ENCODE measurements at places on chromosomes 13 and 19.

- no peak for DNase-seq
Observed at GRCh38 chr13:73960474-73960873, 173.7 kb downstream of the KLF12 start.

DNA sequence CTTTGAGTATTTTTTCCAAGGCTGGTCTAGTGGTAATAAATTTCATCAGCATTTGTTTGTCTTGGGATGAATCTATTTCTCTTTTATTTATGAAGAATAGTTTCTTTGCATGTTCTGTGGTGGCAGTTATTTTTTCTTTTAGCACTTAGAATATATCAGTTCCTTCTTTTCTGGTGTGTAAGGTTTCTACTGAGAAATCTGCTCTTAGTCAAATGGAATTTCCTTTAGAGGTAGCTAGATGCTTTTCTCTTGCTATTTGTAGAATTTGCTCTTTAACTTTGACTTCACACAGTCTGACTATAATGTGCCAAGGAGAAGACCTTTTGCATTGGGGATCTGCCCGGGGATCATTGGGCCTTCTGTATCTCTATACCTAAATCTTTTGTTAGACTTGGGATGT, 4.1 kb upstream of the SIGLEC6 start:
- no peak for DNase-seq

- DNase-seq: no peak
Observed at GRCh38 chr19:43148233-43148632, 38.1 kb downstream of the PSG5 start.

- no peak for DNase-seq
Observed at GRCh38 chr19:57242821-57243220, 2.4 kb downstream of the ZNF805 start.

- no peak for DNase-seq
Observed at GRCh38 chr13:50831512-50831911, 12.0 kb downstream of the DLEU7 start.

- DNase-seq: no peak
Observed at GRCh38 chr13:50404116-50404515, 388.9 kb downstream of the KCNRG start.

DNA sequence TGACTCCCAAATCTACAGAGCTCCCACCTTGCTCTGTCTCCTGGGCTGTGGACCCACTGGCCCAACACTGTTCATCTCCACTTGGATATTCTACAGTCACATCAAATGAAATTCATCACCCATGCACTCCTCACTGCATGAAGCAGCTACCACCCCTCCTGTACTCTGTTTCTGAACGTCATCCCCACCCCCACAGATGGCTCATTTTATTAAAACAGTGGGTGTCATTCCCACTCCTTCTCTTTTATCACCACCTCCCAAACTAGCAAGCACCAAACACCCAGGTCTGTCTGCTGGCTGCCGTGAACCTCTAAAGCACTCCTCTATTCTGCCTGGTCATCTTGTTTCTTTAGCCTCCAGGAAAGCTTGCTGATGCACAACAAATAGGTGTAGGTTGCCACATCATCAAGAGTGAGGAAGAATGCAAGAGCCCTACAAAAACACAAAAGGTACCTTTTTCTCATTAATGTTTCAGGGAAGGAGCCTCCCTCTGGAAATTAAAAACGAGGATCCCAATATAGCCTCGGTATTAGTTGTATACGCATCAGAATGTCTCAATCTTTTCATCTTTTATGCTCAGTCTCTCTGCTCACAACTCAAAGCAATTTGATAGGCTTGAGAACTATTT, 91.8 kb downstream of the MIPEP start:
- no peak for DNase-seq

GRCh38 chr19:38989066-38989605, 13.6 kb upstream of the FBXO17 start:
- no peak for DNase-seq

DNA sequence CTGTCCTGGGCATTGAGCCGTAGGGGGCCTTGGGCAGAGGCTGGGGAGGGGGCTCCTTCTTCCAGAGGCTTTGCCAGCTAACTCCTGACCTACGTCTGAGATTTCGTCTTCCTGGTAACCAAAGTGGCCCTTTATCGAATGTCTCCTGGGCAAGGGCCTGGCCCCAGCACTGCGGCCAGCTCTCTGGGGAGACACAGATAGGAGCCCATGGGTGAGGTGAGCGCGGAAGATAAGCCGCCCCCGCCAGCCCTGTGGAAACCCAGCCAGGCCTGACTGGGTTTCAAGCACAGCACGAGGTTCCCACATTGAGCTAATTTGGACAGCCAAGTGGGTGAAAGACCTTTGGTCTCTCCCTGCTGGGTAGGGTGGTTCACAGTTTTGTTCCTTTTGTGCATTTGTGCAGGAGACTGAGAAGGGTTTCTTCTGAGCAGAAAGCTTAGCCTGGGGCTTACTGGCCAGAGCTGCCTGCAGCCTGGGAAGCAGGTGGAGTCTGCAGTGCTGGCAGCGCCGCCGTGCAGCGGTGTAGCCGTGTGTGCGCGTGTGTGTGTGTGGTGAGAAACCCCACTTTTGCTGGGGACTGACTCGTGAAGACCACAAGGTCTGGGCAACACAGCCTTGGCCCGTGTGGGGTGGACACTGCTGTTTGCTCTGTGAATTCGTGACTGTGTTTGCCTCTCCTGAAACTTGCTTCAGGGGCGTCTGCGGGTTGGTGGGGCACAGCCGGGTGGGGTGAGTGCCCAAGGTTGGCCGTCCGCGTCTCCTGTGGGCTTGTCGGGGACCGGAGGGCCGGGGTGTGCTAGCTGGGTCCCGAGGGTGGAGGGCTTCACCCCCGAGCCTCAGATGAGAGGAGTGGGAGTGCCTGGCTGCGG, 2.5 kb downstream of the BSG start:
- DNase-seq: peak; percentile 96

- DNase-seq: no peak
Observed at GRCh38 chr13:58876473-58876872, 1244.9 kb downstream of the PCDH17 start.

GRCh38 chr13:47555235-47555634, 445.8 kb downstream of the SUCLA2 start:
- DNase-seq: no peak
